ENCODE measurements at places on chromosomes 5 and 9.

- H3K4me3 ChIP-seq: no peak overlapping the region
- DNase-seq: no peak
- peaks cover 5% of the 10 kb centered on the region for H3K4me1 ChIP-seq
- no peak overlapping the region for H3K27ac ChIP-seq
- H3K36me3 ChIP-seq: no peaks in the 10 kb centered on the region
- H3K27me3 ChIP-seq: peaks cover 62% of the 10 kb centered on the region
Measured at GRCh38 chr5:135921388-135921787, 25.7 kb upstream of the IL9 start.

- no peak overlapping the region for H3K27ac ChIP-seq
- DNase-seq: no peak
- H3K27me3 ChIP-seq: no peaks in the 10 kb centered on the region
Measured at GRCh38 chr5:36897616-36898015, 21.0 kb downstream of the NIPBL start.

- H3K27me3 ChIP-seq: no peaks in the 10 kb centered on the region
- no peak for DNase-seq
- no peak overlapping the region for H3K4me3 ChIP-seq
- H3K36me3 ChIP-seq: no peaks in the 10 kb centered on the region
- no peaks in the 10 kb centered on the region for H3K4me1 ChIP-seq
Measured at GRCh38 chr5:89471541-89471940, 588.6 kb upstream of the MEF2C start.

GRCh38 chr5:168674893-168675482 is 95.8 kb upstream of the PANK3 start:
- no peak for DNase-seq
- H3K27ac ChIP-seq: no peak overlapping the region
- no peaks in the 10 kb centered on the region for H3K27me3 ChIP-seq
- no peaks in the 10 kb centered on the region for H3K4me1 ChIP-seq
- no peak overlapping the region for H3K4me3 ChIP-seq
- H3K36me3 ChIP-seq: no peaks in the 10 kb centered on the region

DNA sequence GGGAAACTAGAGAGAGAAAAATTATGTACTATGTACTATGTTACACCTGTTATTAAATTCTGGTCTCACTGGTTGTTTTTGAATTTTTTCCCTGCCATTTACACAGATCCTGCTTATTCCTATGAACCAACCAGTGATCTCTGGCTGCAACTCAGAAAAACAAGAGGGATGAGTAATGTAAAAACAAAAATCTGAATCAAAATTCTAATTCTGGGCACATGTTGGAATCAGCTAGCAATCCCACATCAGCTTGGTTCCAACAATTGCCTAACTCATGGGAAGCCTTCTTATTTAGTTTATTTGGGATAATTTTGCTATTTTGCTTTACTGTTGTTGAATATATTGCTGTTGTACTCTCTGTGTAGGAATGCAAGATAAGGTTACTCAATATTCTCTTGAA is 78.3 kb downstream of the PLK2 start:
- H3K27me3 ChIP-seq: no peaks in the 10 kb centered on the region
- no peak for DNase-seq
- H3K27ac ChIP-seq: no peak overlapping the region
- H3K4me3 ChIP-seq: no peak overlapping the region

DNA sequence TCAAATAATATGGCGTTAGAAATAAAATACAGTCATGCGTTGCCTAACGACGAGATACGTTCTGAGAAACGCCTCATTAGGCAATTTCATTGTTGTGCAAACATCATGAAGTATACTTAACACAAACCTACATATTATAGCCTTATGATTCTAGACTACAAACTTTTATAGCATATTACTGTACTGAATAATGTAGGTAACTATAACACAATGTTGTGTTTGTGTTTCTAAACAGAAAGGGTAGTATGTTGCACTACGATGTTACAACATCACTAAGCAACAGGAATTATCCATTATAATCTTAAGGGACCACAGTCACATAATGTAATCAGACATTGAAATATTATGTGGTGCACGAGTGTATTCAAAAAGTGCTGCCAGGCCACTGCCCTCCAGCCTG is 3.0 kb upstream of the SMC2 start:
- H3K36me3 ChIP-seq: peaks cover 10% of the 10 kb centered on the region
- DNase-seq: no peak
- peaks cover 15% of the 10 kb centered on the region for H3K27me3 ChIP-seq
- H3K4me1 ChIP-seq: peaks cover 28% of the 10 kb centered on the region

- H3K36me3 ChIP-seq: no peaks in the 10 kb centered on the region
- H3K27ac ChIP-seq: peak overlapping the region; percentile 89
- peak overlapping the region; percentile 83 for H3K4me3 ChIP-seq
- H3K27me3 ChIP-seq: peaks cover 5% of the 10 kb centered on the region
- DNase-seq: peak; percentile 27
Measured at GRCh38 chr5:141848744-141849414, 29.3 kb downstream of the PCDH1 start.

- DNase-seq: no peak
- H3K27ac ChIP-seq: no peak overlapping the region
- no peaks in the 10 kb centered on the region for H3K4me1 ChIP-seq
- H3K36me3 ChIP-seq: no peaks in the 10 kb centered on the region
- H3K27me3 ChIP-seq: peaks cover 18% of the 10 kb centered on the region
- H3K4me3 ChIP-seq: no peak overlapping the region
Measured at GRCh38 chr5:112143690-112144089, 275.4 kb downstream of the EPB41L4A start.

DNA sequence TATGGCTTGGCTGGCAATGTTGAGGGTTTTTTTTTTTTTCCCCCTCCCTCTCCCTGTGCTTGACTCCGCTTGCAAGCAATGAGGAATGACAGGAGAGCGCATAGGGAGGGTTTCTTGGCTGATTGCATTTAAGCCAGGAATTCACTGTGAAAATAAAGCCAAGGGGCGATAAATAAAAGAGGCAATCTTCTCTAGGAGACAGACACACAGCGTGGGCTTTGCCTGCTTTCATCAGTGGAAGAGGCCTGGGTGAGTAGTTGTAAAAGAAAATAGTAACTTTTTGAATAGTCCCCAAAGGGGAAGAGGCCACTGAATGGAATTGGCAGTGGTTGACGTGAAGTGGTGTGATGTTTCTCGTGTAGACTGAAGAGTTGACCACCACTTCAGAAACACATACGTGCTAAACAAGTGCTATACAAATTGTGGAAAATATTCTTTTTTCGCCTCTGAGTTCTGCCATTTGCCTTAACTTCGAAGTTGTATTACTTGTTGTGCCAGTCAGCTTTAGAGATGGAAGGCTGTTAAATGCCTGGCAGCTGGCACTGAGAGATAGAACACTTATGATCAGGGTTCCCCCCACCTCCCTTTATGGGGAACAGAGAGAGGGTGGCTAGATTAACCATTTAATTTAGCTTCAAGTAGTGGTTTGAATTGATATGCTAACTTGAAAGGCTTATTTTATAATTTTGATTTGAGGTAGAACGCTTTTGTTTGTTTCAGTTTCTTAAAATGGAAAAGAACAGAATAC is 3.0 kb downstream of the ZSWIM6 start:
- no peak overlapping the region for H3K27ac ChIP-seq
- peaks cover 18% of the 10 kb centered on the region for H3K4me1 ChIP-seq
- peaks cover 23% of the 10 kb centered on the region for H3K27me3 ChIP-seq
- peak overlapping the region; percentile 80 for H3K4me3 ChIP-seq
- DNase-seq: no peak
- H3K36me3 ChIP-seq: peaks cover 19% of the 10 kb centered on the region

GRCh38 chr9:69937833-69938535 is 105.7 kb upstream of the MAMDC2 start:
- no peaks in the 10 kb centered on the region for H3K36me3 ChIP-seq
- H3K27me3 ChIP-seq: peaks cover 9% of the 10 kb centered on the region
- DNase-seq: no peak
- H3K27ac ChIP-seq: no peak overlapping the region
- H3K4me3 ChIP-seq: no peak overlapping the region
- no peaks in the 10 kb centered on the region for H3K4me1 ChIP-seq

DNA sequence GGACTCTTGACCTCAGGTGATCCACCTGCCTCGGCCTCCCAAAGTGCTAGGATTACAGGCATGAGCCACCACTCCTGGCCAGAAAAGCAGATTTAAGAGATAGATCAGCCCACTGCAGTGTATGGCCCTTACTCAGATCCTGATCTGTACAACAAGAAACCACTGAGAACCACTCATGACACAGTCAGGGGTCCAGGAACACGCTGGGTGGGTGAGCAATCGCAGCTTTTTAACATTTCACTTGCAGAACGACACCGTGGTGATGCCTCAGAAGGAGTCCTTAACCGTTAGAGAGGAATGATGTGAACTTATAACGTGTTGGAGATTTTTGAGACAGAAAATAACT is 45.3 kb upstream of the NSMF start:
- H3K27me3 ChIP-seq: no peaks in the 10 kb centered on the region
- no peak for DNase-seq
- no peak overlapping the region for H3K4me3 ChIP-seq
- no peaks in the 10 kb centered on the region for H3K4me1 ChIP-seq

Measured in T-helper 2 cell treated with Interferon-gamma antibody and Interleukin-4, amounts not matched to agents 5 μg/mL and 100 μg/mL, for 36 hours (primary cell).